AG04450 (cell line): ENCODE measurements at places on chromosomes 7 and 10.

DNA sequence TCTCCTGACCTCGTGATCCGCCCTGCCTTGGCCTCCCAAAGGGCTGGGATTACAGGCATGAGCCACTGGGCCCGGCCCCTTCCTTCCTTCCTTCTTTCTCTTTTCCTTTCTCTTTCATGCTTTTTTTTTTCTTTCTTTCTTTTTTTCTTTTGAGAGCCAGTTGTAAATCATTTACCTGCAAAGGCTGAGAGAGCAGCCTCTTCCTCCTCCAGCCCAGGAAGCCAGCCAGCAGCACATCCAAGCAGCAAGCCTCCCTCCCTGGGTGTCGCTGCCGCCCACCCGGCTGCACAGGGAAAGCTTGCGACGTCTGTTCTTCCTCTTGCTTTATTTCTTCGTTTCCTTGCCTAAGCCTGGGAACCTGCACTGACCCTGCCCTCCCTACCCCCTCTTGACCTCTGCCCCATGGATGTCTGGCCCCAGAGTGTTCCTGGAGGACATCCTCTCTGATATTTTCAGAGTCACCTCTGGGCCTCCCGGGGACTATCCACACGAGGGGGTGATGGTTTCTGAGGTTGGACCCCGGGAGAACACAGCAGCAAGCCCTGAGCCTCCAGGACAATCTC, 62.8 kb upstream of the MYL10 start:
- no peak for DNase-seq

DNA sequence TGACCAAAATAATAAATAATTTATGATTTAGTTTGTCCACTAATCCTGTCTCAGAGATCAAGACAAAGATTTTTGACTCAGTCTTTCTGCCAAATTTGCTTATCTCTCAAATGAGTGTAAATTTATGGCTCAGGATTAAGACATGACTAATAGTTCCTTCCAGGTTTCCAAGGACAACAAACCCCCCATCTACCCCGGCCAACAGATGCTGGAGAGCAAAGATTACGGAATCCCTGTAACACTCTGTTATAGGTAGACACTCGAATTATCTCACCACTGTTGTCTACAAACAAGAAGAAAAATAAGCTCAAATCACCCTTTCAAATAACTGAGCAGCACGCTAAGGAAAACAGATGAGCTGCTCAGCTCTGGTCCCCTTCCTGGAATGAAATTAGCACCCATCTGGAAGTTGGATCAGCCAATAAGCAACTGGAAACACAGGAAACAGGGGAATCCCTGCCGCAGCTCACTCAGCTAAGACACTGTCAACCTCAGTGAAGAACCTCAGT, 56.8 kb upstream of the SVIL start:
- no peak for DNase-seq

DNA sequence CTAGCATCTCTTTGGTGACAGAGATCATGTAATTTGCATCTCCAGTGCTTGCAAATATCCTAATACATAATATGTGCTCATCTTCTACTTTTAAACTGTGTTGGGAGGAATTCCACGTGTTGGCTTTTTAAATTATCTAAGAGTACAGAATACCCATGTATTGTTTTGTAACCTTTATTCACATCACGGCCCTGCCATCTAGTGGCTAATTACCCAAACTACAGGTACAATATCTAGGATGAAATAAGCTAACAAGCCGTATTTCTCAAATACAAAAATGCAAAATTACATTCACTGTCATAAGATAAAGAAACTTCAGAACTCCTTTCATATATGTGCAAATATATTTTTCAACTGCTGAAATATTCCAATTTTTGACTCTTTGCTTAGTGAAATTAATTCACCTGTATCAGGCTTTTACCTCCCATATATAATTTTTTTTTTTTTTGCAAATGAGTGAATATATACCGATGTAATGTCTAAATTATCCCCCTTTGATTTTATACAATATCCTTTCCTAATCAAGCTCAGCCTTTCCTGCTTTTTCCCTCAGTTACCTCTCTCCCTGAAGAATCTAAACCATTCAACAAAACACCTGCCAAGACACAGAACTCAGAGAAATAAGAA, 30.3 kb upstream of the LSM8 start:
- DNase-seq: no peak

DNA sequence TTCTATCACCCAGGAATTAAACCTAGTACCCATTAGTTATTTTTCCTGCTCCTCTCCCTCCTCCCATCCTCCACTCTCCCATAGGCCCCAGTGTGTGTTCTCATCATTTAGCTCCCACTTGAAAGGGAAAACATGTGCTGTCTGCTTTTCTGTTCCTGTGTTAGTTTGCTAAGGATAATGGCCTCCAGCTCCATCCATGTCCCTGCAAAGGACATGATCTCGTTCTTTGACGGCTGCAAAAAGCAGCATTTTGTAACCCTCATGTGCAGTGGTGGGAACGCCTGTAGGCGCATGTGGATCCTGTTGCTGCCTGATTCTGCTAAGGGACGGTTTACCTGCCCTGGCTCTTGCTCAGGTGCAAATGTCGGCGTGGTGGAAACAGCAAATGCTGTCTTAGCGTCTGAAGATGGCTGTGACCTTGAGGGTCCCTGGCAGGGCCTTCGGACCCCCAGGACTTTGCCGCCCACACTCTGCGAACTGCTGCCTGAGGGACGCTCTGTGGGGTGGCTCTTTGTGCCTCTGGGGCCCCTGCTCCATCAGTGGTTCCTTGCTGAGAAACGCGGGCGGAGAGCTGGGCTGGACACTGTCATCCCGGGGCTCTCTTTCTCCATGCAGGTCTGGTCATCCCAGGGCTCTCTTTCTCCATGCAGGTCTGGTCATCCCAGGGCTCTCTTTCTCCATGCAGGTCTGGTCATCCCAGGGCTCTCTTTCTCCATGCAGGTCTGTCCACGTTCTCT, 5.6 kb upstream of the MTG1 start:
- no peak for DNase-seq

GRCh38 chr7:44394636-44395035, 69.2 kb upstream of the CAMK2B start:
- DNase-seq: no peak

GRCh38 chr10:133292919-133293809, 15.5 kb downstream of the TUBGCP2 start:
- DNase-seq: no peak

DNA sequence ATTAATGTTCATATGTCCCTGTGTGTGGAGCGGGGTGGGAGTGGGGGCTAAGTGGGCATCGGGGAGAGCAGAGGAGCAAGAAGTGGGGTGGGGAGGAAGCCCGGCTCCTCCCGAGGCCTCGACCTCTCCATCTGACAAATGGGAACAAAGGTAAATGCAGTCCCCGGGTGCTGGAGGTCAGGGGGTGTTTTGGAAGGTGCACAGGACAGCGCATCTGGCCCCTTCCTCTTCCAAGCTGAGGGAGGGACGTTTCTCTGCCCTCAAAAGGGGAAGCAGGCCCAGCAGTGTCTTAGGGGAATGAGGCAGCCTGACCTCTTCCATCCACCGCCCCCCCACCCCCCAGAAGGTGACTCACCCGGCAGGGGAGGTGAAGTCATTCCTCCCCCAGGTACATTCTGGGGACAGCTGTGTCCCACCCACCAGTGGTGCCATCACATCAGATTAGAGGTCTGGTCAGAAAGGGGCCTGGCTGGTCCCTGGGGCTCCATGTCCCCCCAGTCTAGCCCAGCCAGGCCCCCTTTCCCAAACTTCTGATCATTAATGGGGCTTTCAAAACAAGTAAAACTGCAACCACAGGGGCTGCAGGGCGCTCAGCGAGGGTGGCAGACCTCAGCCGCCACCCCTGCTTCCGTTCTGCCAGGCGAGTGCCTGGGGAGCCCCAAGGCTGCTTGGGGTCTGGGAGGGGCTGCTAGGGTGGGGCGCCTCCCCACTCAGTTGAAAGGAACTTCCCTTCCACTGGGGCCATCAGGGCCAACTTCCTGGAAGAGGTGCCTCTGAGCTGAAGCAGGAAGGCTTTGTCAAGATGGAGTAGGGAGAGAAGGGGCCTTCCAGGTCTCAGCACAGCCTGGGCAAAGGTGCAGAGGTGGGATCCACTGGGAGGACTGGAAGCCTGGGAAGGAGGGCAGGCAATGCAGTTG, 10.8 kb downstream of the LFNG start:
- no peak for DNase-seq

DNA sequence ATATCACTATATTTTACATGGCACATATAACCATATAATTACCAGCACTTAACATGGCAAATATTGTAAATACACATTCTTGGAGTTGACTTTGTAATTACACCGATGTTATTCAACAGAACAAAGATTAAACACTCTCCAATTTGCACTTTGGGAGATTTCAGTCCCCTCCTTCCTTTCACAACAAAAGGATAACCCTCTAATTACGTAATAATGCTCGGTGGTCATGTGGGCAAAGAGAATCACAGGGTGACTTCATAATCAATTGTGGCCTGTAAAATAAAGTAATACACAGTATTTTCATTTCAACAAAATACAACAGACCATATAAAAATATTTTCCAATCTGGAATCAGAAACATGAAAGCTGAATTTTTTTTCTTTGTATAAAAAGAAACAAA, 73.2 kb downstream of the RHOBTB1 start:
- DNase-seq: no peak

DNA sequence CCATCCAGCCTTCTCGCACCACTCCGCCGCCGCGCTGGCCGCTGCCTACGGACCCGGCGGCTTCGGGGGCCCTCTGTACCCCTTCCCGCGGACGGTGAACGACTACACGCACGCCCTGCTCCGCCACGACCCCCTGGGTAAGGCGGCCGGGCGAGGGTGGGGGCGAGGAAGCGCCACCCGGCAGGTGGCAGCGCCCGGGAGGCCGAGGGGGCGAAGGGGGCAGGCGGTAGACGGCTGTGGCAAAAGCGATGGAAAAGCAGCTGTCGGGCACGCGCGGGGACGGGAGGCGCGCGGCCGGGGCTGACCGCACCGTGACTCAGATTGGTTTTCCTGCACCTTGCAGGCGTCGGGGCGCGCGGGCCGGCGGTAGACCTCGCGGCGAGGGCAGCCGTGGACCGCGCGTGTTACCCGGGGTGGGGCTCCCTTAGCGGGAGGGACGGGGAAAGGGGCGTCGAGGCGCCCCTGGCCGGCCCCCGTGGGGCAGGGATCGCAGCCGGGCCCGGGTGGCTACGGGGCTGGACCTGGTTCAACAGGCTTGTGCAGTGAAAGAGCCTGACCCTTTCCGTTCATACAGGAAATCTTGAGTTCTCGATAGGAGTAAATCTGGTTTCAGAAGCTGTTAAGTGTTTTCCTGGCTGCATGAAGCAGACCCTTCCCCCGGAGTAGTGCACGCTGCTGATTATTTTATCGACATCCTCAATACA, 608 bp downstream of the HHEX start:
- no peak for DNase-seq

- DNase-seq: no peak
These were observed 100.4 kb downstream of the TAX1BP1 start for GRCh38 chr7:27840313-27840712.

DNA sequence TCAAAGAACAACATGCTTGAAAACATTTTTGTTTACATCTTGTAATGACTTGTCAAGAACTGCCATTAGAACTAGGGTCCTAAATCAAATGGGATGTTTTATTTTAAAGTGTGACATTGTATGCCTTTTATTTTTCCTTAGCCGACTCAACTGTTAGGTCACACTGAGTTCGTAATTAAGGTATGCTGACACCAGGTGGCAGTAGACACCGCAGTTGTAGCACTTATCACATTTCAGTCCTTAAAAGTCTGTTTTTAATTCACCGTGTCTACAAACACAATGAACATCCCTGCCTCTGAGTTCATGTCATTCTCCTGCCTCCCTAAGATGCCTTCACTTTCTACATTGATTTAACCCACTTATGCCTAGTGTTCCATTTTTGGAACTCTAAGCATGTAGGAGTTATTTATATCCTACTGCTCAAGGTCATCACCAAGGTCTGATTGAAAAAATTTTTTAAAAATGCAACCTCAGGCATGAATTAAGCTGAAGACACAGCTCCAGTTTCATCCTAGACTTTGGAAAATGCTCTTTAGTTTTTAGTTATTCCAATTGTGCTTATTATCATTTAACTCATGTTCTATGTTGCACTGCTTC, 186.1 kb downstream of the BMPER start:
- peak; percentile 18 for DNase-seq

- no peak for DNase-seq
These were observed 1355.2 kb downstream of the XPNPEP1 start for GRCh38 chr10:108567899-108568752.

DNA sequence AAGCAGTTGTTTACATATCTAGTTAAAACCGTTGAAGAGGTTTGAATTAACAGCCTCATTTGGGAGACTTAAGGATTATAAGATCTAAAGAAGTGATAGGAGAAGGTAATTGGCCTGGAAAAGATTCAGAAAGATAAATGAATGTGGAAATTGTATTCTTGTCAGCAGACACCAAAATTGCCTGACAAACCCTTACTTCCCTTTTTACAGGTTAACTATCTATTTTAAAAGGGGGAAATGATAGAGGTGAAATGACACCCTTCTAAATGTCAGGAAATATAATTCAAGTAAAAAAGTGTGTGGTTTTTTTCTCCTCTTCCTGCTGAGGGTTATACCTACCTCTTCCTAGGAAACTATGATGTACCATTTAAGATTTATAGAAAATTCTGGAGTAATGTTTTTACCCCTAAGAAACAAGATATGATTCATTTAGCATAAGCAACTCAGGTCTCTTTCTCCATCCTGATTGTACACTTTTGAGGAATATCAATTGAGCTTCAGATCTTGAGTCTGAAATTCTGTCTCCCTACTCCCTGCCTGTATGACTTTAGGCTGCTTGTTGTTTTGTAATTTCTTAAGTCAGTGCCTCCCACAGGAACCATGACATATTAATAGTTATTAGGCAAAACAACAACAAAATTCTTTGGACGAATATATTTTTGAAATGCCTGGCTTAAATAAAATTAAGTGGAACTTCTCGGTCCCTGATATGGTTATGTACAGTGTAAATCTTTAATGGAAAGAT, 250.4 kb downstream of the RNLS start:
- no peak for DNase-seq

- DNase-seq: no peak
These were observed 54.2 kb downstream of the DLG5 start for GRCh38 chr10:77872151-77872946.

DNA sequence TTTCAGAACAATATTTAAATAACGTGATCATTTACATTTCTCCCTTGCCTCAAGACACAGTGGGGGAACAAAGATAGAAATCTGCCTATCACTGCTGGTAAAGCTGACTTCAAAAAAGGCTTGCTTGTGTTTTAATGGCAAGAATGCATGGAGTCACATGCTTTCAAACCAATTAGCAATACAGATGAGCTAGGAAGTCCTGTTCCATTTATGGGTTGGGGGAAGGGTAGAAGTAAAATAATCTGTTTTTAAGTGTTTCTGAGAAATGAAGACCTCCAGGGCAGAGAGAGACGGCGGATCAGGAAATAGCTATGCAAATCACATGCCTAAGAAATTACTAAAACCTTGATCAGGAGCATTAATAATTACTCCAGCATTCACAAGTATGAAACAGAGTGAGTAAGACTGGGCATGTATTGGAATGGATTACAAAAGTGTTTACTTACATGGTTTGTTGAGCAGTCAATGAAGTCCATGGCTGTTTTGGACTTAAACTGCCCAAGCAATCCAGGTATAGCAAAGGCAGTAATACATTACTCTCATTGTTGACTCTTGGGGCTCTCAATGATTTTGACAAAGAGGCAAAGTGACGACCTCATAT, 142.0 kb downstream of the ARID5B start:
- DNase-seq: no peak
